ENCODE measurements at places on chromosomes 2 and 18.

- no peak overlapping the region for H3K4me3 ChIP-seq
- no peak overlapping the region for H3K27ac ChIP-seq
- no peaks in the 10 kb centered on the region for H3K27me3 ChIP-seq
- H3K4me1 ChIP-seq = no peaks in the 10 kb centered on the region
Measured at GRCh38 chr2:188798159-188798558, 176.0 kb upstream of the COL3A1 start.

DNA sequence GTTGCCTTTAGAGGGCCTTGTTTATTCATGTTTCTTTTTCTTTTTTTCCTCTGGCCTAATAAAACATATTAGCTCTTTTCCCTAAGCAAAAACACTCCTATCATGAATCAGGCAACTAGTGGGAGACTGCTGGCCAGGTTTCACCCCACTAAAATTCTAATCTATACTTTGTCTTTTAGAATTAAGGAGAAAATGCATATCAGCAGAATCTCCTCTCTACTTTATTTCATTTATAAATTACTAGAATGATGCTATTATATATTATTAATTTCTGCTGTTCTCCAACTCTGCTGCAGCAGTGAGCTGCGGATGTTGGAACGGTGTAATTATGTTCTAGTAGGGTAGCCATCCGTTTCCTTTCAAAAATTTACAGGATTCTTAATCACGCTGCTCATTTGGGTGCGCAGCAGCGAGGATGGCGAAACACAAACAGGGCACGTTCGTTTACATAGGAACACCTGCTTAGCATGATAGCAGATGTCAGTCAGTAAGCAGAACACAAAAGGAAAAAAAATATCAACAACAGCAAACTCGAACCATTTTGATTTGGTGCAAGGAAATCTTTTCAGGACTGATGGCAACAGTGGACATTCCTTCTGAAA, 30.5 kb downstream of the ZEB2 start:
- H3K4me1 ChIP-seq = peaks cover 7% of the 10 kb centered on the region
- no peak for DNase-seq
- H3K27me3 ChIP-seq = no peaks in the 10 kb centered on the region
- H3K36me3 ChIP-seq = no peaks in the 10 kb centered on the region

- DNase-seq = no peak
- no peaks in the 10 kb centered on the region for H3K36me3 ChIP-seq
- H3K27ac ChIP-seq = no peak overlapping the region
- H3K4me3 ChIP-seq = no peak overlapping the region
- H3K4me1 ChIP-seq = no peaks in the 10 kb centered on the region
- no peaks in the 10 kb centered on the region for H3K27me3 ChIP-seq
Measured at GRCh38 chr2:123953846-123954245, 71.2 kb upstream of the CNTNAP5 start.

DNA sequence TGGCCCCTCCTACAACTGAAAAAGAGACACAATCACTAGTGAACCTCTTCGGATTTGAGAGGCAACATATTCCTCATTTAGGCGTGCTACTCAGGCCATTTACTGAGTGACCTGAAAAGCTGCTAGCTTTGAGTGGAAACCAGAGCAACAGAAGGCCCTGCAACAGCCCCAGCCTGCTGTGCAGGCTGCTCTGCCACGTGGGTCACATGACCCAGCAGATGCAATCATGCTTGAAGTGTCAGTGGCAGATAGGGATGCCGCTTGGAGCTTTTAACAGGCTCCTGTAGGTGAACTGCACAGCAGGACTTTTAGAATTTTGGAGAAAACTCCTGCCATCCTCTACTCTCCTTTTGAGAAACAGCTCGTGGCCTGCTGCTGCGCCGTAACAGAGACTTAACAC, 578.6 kb upstream of the RAB6C start:
- H3K27ac ChIP-seq = no peak overlapping the region
- H3K4me3 ChIP-seq = no peak overlapping the region
- DNase-seq = no peak
- H3K36me3 ChIP-seq = no peaks in the 10 kb centered on the region
- no peaks in the 10 kb centered on the region for H3K4me1 ChIP-seq

GRCh38 chr2:140509765-140510164, 1621.1 kb downstream of the LRP1B start:
- no peaks in the 10 kb centered on the region for H3K27me3 ChIP-seq
- no peak overlapping the region for H3K27ac ChIP-seq
- no peak overlapping the region for H3K4me3 ChIP-seq
- no peaks in the 10 kb centered on the region for H3K36me3 ChIP-seq

DNA sequence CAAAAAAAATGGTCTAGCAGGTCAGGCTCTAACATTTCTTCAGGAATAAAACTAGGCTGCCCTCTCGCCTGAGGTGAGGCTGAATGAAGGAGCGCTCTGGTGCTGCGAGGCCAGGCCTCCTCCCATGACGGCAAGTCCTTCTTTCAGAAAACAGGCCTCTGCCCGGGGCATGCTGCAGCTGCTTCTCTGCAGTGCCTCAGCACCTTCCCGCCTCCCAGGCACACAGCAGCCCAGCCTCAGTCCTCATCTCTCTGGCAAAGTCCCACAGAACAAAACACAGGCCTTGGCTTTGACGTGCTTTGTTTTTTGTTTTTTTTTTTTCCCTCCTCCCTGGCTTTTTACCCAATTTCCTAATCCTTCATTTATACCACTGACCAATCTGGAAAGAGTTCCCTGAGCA, 74.8 kb downstream of the BCL11A start:
- H3K4me1 ChIP-seq = no peaks in the 10 kb centered on the region
- no peak overlapping the region for H3K27ac ChIP-seq
- no peaks in the 10 kb centered on the region for H3K27me3 ChIP-seq
- H3K36me3 ChIP-seq = no peaks in the 10 kb centered on the region
- DNase-seq = no peak

- H3K27ac ChIP-seq = no peak overlapping the region
- no peak overlapping the region for H3K4me3 ChIP-seq
- peaks cover 63% of the 10 kb centered on the region for H3K27me3 ChIP-seq
- H3K4me1 ChIP-seq = no peaks in the 10 kb centered on the region
Measured at GRCh38 chr2:172734711-172735581, 699 bp upstream of the RAPGEF4 start.

DNA sequence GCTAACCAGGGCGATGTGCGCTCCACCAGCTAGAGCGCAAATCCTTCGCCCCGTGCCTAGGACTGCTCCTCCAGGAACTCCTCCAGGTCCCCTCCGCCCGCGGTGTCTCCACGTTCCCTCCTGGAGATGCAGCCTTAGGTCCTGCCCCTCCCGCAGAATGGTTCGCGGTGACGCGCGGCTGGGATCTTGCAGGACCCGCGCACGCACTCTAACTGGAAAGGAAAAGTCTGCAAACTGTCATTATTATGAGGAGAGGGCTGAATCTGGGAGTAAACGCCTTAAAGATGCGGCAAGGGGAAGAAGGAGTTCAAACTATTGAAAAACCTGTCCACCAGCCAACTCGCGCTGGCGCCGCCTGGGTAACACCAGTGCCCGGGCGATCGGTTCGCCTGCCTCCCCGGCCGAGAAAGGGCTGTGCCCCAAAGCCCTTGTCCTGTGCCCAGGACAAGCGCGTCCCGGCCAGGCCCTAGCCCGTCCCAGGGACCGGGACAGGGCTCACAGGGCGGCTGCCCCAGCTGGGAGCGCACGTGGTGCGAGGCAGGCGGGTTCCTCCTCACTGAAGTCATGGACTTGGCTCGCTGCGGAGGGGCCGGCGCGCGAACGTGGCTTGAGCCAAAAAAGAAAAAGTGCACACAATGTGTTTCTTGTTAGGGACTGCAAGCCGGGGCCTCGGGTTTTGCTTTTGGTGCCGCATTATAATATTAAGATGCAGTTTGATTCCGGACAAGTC, 5.5 kb upstream of the ID2 start:
- H3K4me1 ChIP-seq = peaks cover 53% of the 10 kb centered on the region
- H3K27ac ChIP-seq = peak overlapping the region; percentile 84
- no peaks in the 10 kb centered on the region for H3K36me3 ChIP-seq
- peak overlapping the region; percentile 67 for H3K4me3 ChIP-seq
- no peaks in the 10 kb centered on the region for H3K27me3 ChIP-seq

DNA sequence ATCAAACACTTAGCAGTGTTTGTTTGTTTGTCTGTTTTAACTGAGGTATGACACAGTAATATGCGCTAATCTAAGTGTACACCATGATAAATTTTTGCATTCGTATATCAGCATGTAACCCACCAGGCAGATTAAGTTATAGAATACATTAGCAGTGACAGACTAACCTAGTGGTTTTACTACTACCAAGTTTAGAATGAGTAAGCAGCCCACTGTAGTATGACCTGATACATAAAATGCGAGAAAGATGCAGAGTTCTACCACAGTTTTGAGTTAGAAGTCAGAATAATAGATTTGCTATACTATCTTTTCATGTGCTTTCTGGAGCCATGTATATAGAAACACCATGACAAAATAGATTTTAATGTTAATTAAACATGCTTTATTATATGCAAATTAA, 19.1 kb upstream of the MAP4K4 start:
- H3K4me1 ChIP-seq = no peaks in the 10 kb centered on the region
- H3K4me3 ChIP-seq = no peak overlapping the region
- H3K36me3 ChIP-seq = no peaks in the 10 kb centered on the region
- DNase-seq = no peak
- H3K27me3 ChIP-seq = no peaks in the 10 kb centered on the region
- H3K27ac ChIP-seq = no peak overlapping the region
